ENCODE measurements at places on chromosomes 3 and 15.

DNA sequence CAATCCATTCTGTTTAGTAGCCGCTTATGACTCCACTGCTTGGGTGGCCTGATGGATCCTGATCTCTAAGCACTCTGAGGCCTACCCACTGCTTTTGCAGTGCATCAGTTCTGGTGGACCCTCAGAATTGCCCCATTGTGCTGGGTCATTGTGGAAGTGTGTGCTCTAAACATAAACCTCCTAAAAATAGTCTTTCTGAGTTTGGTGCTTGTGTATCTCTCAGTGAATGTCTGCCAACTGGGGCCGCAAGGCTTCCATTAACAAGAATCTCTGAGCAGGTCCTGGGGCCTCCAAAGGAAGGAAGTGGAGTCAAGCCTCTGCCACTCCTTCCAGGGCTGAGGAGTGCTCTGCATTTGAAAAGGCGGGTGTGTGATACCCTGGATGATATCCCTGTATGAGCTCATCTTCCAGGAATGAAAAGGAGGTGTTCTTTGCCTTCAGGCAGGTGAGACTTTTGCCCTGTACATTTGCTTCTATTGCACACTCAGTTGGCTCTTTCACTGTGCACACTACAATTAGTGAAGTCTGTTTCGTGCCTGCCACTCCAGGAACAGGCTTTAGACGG lies 80.0 kb upstream of the CACNA2D3 start:
- no peak for DNase-seq

- no peak for DNase-seq
These were observed 15.3 kb upstream of the RTP4 start for GRCh38 chr3:187352581-187353575.

- DNase-seq: no peak
These were observed 26.6 kb upstream of the HES1 start for GRCh38 chr3:194109192-194109863.

- DNase-seq: no peak
These were observed 196.7 kb downstream of the EPHA6 start for GRCh38 chr3:97010881-97011657.

DNA sequence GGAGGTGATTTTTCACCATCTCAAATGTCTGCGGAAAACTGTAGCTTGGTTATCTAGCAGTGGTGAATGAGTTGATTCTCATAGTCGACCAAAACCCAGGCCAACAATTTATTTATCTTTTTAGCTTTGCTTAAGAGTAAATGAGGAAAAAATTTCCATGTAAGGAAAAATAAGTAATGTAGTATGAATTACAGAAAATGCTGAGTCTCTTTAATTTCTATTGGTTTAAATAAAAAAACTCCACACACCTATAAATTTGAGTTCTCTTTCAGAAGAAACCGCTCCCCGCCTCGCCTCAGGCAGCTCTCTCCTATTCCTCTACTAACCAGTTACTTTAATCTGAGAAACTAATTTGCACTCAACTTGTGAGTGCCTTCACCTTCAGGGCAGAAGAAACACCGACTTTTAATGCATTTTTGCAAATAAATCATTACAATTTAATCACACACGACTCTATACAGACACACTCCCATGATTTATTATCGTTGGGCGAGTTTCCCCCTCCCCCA lies 540 bp upstream of the RSRC1 start:
- no peak for DNase-seq

DNA sequence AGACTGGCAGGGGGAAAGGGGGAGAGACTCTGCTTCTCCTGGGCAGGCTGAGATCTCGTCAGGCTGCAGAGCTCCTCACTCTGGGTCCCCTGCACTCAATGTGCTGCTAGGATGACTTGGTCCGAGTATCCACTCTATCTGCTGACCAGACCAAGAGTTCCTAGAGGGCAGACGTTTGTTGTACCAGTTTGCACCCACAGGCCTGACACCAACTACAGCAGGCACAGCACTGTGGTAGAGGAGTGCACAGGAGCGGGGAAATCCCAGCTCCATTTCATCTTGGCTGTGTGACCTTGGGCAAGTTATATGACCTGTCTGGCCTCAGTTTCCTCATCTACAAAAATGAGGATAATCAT lies 29.0 kb downstream of the CCDC12 start:
- DNase-seq: no peak

- no peak for DNase-seq
These were observed 29.3 kb upstream of the SH3BP5 start for GRCh38 chr3:15361494-15362214.

- no peak for DNase-seq
These were observed 139.1 kb downstream of the CHST2 start for GRCh38 chr3:143258692-143259091.

- no peak for DNase-seq
These were observed 4.2 kb downstream of the TWF2 start for GRCh38 chr3:52234516-52235447.

GRCh38 chr3:178054471-178054870 lies 481.8 kb upstream of the KCNMB2 start:
- DNase-seq: no peak

DNA sequence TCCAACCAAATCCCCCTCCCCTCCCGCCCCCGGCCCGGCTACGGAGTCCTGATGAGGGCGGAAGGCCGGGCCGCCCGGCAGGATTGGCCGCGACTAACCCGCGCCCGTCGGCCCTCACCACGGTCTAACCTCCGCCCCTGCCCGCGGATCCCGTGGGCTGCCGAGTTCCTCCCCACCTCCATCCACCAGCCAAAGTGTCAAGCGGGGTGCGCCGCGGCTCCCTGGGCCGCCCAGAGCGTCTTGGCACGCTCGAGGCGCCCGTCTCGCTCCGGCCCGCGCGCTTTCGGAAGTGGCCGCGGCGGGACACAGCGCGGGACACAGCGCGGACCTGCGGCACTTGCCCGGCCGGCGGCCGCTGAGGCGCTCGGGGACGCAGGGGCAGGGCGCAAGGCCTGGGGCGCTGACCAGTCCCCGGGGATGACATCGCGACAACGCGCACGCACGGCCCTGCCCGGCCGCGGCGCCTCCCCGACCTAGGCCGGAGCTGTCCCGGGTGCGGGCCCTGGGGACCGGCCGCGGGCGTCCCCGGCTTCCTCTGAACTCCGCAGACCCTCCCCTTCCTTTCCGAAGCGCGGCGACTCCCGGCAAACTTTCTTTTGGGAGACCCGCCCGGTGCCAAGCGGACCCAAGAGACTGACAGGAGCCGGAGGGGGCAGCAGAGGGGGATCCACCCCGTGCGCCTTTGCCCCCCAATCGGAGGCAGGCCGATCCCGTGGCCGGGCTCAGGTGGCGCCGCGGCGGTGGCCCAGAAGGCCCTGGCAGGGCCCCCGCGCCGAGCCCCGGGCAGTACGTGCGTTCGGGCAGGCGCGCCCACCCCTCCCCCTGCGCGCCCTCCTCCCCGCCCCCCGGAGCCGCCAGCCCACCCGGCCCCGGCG lies 112.8 kb upstream of the ICE2 start:
- DNase-seq: no peak

GRCh38 chr15:61724251-61724939 lies 335.9 kb downstream of the VPS13C start:
- DNase-seq: no peak

- DNase-seq: no peak
These were observed 7.7 kb downstream of the SORD start for GRCh38 chr15:45030743-45031142.

DNA sequence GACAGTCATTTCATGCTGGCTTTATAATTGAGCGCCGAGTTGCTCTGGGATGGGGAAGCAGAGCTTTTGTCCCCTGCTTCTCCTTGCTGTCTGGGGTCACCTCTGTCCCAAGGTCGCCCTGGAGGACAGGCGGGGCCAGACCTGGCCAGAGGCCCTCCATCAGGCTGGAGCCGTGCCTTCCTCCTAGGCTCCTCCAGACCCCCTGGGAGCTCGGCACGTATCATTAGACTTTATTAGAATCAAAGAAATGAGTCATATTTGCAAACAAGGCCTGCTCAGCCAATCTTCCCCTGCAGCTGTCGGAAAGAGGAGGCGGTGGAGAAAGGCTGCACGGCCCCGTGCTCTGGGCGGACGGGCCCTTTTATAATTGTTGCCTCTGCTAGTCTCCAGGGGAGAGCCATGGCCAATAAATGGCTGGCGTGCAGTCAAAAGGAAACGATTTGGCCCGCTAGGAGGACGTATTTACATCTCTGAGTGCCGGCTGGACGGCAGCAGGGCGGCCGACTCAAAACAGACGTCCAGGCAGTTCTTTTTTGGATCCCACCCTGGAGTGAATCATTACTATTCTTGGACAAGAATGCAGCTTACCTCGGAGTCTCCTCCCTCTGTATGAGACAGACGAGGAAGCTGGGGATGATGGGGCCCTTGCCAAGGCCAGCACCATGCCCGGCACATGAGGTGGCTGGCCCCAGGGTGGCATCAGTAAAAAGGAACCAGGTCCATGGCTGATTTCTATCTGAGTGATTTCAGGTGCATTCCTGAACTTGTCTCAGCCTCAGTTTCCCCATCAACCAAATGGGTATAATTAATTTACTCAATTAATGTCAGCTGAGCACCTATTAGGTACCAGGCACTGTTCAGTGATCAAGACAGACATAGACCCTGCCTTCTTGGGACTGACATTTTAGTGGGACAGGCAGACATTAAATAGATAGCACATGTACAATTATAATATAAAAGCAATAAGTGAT lies 50.6 kb downstream of the SLC6A6 start:
- DNase-seq: peak; percentile 93

GRCh38 chr3:49388289-49388820 lies 23.4 kb downstream of the RHOA start:
- no peak for DNase-seq

- DNase-seq: no peak
These were observed 211.4 kb downstream of the NR1D2 start for GRCh38 chr3:24156466-24156865.

- DNase-seq: no peak
These were observed 56.5 kb downstream of the TMEM266 start for GRCh38 chr15:76116138-76116885.

GRCh38 chr3:146080578-146080977 lies 80.4 kb downstream of the PLOD2 start:
- DNase-seq: no peak

- no peak for DNase-seq
These were observed 419.4 kb upstream of the ADAMTS9 start for GRCh38 chr3:65107174-65107573.

DNA sequence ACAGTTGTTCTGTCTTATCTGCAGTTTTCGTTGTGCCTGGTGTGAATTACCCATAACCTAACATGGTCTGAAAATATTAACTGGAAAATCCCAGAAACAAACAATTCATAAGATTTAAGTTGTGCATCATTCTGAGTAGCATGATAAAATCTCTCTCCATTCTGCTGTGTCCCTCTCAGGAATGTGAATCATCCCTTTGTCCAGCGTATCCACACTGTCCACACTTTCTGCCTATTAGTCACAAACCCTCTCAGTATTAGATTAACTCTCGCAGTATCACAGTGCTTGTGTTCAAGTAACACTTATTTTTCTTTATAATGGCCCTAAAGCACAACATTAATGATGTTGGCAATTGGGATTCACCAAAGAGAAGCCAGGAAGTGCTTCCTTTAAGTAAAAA lies 203.2 kb downstream of the CGGBP1 start:
- DNase-seq: no peak

DNA sequence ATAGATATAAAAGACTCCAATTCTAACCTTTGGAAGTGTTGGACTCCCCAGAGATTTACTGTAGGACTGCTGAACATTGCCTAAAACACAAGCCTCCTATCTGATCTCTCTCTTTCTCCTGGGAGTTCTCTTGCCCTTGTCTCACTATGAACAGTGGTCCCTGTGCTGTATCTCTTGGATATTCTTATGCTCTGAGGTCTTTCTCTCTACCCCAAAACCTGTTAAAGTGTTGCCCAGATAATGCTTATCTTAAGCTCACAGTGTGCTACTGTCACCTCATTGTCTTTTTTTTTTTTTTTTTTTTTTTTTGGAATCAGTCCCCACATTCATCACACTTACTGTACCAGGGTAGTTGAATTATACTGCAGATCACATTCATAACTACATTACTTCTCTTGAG lies 131.0 kb upstream of the CBLB start:
- DNase-seq: no peak

DNA sequence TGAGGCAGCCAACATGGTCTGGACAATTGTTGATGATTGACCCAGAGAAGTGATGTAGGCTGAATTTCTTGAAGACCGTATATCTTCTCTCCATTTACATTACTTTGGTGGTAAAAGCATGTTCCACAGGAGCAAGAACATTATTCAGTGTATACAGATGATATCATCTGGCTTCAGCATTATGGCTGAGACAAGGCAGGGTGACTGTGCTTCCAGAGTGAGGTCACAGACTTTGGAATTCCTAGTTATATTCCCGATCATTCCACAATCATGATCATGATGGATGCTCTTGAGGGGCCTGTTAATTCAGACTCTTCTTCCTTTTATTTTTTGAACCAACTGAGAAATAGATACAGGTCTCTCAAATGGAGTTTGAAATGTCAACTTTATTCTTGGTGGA lies 19.0 kb downstream of the PLS1 start:
- no peak for DNase-seq

DNA sequence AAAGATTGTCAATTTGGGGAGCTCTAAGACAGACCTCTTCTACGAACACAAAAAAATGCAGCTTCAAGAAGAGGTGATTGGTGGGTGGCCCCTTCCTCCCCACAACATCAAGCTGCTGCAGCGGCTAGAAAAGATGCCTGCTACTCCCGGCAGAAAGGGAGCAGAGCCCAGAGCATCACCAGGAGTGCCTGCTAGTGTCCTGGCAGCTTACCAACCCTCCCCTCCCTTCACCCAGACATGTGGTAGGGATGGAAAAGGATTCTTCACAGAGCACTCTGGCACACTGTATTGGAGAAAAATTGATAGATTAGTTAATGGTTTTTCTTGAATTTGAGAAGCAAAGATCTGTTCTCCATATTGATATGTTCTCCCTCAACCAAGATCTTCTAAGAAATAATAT lies 10.8 kb downstream of the IP6K1 start:
- DNase-seq: no peak

DNA sequence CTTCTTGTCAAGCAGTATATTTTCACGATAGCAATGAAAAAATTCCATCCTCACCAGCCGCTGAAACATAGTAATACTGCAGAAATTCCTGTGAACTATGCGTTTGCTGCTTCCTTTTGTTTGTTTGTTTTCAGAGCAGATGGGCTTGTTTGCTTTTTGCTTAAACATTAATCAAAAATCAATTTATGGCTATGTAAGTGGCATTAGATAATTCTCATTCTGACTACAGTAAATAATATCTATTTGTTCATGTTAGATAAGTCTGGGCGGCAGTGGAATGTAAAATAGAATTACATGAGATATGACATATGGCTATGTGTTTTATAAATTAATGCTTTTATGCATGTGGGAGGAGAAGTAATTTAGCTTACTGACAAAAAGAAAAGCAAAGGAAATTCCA lies 163.7 kb downstream of the PGPEP1L start:
- DNase-seq: no peak

DNA sequence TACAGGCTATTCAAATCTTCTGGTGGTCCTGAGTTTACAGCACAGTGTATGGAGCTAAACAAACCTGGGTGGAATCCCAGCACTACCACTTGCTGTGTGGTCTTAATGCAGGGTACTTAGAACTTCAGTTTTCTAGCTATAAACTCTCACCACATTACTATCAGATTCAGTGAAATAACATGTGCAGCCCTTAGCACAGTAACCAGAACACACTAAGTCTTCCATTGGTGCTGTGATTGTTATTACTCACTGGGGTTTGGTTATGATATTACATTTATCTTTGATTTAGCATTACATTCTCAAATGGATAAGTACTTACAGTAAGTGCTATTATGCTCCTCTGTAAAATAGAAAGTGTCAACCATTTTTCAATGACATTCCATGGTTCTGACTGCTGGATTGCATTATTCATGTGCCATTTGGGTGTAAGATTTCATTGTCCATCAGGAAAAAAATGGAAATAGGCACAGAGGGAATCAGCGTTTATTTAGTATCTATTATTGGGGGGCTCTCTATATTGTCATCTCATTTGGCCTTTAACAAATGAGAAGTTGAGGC lies 81.9 kb downstream of the PDE8A start:
- no peak for DNase-seq
